Suppressor macrophage (primary cell): ENCODE measurements at places on chromosomes 5 and 9.

DNA sequence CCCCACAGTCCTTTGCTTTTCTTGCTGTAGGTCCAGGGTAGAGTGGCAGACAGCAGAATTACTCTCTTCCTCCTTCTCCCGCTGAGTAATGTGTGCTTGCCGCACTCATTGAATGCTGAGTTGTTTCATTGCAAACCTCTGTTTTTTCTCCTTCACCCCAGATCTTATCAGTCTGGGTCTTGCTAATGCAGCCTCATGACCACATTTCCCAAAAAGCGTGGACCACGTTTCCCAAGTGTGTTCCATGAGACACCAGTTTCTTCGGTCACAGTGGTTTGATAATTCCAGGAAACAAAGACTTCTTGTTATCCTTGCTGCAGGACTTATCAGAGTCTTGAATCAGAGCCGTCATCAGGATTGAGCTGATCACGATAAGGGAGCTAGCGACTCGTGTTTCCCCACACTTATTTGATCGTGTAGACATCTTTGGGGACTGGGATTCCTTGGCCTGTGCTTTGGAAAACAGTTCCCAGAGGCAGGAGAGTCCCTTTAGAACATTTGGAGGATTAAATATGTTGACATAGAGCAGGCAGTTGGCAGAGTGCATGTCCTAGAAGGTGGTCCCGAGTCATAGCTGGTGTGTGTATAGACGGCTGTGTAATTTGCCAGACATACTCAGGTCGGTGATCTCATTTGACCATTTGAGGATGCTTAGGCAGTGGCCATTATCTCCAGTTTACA is 4.4 kb downstream of the LRRC8A start:
- no peak for DNase-seq

DNA sequence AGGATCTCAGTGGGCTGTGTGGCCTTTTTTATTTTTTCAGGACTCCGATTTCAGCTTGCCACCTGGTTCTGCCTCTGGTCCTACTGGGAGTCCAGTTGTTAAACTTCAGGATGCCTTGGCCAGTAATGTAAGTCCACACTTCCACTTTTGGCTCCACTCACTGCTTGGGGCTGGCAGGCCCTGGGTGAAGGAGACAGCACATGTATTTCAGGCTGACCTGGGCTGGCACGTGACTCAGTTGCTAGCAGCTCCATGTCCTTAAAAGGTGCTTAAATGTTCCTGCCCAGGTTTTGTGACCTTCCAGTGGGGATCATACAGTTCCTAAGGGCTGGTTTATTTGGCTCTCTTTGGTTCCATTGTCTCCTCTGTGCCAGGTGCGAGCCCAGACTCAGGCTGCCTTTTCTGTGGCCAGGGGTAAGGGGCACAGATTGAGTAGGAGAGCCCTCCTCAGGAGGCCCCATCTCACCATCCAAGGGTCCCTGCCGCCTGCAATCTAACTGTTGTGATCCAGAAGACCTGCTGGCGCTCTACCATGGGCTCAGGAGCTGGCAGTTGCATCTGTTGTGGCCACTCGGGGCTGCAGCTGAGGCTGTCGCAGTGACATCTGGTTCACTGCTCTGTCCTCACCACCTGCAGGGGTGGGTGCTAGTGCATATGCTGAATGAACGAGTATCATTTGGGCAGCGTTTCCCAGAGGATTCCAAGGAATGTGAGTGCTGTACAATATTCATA is 19.2 kb upstream of the POMT1 start:
- DNase-seq: no peak

DNA sequence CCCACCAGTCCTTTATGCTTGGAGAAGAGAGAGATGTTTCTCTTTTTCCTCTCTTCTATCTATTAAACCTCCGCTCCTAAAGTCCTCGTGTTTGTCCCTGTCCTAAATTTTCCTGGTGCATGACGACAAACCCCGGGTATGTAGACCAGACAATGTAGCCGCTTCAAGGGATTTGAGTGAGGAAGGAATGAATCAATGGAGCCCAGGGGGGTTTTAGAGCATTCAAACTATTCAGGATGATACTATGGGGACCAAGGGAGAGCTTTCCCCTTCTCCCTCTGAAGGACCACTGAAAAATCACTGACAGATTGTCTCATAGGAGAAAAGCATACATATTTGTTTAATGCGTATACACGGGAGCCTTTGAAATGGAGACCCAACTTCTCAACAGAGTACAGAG is 18.4 kb downstream of the CEL start:
- no peak for DNase-seq

- peak; percentile 33 for DNase-seq
These were observed 44.5 kb downstream of the SPRY4 start for GRCh38 chr5:142280066-142281007.

GRCh38 chr9:35681341-35682002 is 7.7 kb downstream of the CA9 start:
- DNase-seq: no peak
